Activated CD4-positive, alpha-beta T cell treated with anti-CD3 and anti-CD28 coated beads for 36 hours (primary cell): ENCODE measurements at places on chromosomes 2 and 18. TPM values are rescaled to one million over a fixed set of nuclear protein-coding genes. Genes with fewer than 3 reads are reported as not detected.

DNA sequence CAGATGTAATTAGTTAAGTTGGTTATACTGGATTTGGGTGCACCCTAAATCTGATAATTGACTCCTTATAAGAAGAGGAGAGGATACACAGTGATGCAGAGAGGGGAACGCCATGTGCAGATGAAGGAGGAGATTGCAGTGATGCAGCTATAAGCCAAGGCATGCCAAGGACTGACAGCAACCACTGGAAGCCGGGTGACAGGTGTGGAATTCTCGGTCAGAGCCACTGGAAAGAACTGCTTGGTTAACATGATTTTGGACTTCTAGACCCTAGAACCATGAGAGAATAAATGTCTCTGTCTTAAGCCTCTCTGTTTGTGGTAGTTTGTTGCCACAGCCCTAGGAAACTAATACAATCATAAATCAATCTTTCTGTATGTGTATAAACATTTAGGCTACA, 403.3 kb upstream of the CDH20 start:
- H3K36me3 ChIP-seq = no peaks in the 10 kb centered on the region
- H3K27ac ChIP-seq = no peak overlapping the region
- no peak for DNase-seq
- H3K27me3 ChIP-seq = no peaks in the 10 kb centered on the region
- no peaks in the 10 kb centered on the region for H3K4me1 ChIP-seq

- DNase-seq = no peak
- H3K4me3 ChIP-seq = no peak overlapping the region
Observed at GRCh38 chr2:152924722-152925121, 206.3 kb downstream of the ARL6IP6 start.

GRCh38 chr18:34837769-34838272, 127.7 kb downstream of the DTNA start:
- H3K4me1 ChIP-seq = peaks cover 17% of the 10 kb centered on the region
- peaks cover 19% of the 10 kb centered on the region for H3K27me3 ChIP-seq

DNA sequence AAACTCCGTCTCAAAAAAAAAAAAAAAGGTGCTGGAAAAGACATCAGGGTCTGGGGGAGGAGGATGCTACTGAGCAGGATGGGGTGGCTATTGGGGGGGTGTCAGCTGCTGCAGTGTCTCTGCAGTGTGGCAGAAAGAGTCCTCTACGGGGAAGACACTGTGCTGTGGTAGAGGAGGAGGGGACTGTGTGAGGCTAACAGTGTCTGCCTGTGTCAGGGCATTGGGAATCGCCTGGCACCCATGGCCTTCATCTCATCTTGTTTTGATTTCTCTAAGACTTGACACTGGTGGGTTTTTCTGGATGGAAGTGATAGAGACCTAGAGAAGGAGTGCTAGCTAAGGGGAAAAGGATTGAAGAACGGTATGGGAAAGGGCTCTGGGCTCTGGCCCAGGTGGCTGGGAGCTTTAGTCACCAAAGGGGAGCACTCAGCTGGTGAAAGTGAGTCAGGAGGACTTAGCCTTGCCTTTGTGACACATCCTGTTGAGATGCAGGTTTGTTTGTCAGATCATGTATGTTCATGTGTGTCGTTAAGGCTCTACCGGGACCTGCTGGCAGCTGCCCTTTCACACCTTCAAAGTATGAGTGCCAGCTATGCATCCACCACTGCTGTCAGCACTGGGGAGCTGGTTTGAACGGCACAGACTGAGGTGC, 58.0 kb downstream of the FARP2 start:
- H3K36me3 ChIP-seq = peaks cover 45% of the 10 kb centered on the region
- H3K4me1 ChIP-seq = peaks cover 5% of the 10 kb centered on the region
- no peak overlapping the region for H3K4me3 ChIP-seq
- no peak overlapping the region for H3K27ac ChIP-seq

GRCh38 chr18:47791461-47791985, 138.9 kb downstream of the SMAD2 start:
- H3K27ac ChIP-seq = no peak overlapping the region
- peaks cover 10% of the 10 kb centered on the region for H3K27me3 ChIP-seq
- H3K4me1 ChIP-seq = no peaks in the 10 kb centered on the region
- DNase-seq = no peak

DNA sequence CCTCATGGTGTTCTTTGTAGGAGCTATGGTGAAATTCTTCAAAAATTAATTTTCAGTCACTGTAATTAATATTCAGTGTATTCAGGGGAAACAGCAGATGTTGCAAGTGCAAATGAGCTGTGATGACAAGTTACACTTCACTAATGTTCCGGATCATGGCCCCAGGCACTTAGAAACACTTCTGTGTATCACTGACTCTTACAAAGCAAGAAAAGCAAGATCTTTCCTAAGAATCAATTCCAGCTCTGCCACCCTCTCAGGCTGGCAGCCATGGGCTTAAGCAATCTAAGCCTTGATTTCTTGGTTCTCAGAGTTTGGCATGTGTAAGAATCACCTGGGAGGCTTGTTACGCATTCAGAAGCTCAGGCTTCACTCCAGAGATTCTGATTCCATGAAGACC, 78.0 kb downstream of the MARCHF4 start:
- no peak overlapping the region for H3K4me3 ChIP-seq
- no peaks in the 10 kb centered on the region for H3K36me3 ChIP-seq
- DNase-seq = no peak
- H3K27ac ChIP-seq = no peak overlapping the region
- no peaks in the 10 kb centered on the region for H3K27me3 ChIP-seq
- peaks cover 5% of the 10 kb centered on the region for H3K4me1 ChIP-seq

TEX44 gene
- total RNA-seq = not detected
